ENCODE measurements at places on chromosomes 1 and 21.

DNA sequence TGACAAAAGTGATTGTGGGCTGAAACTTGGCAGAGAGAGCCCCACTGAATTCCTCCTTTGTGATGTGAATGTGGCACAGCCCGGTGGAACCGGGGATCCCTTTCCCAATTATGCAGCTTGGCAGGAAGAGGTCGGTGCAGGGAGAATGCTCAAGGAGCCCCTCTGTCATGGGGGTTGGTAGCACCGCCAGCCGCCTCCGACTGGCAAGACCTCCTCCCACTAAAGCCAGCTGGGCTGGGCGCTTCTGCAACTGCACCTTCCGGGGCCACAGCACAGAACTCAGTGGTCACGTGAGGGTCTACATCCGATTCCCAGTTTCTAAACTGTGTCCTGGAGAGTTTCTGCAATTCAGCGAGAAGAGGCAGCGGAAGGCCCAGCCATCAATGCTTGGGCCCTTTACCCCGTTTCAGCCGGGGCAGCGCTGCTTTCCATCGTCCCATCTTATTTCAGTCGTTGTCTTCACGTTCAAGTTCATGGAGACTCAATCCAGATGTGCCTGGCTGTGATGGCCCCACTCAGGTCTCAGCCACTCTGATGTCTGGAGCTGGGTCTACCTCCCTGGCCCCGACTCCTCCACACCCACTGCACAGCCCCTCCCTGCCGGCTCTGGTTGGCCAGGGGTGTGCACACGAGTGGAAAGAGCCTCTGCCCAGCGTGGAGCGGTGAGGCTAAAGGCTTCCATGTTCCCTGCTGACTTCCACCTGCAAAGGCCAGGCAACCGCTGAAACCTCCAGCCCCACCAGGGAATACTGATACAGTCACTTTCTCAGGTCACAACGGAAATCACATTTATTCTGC is 39.8 kb upstream of the FHAD1 start:
- no peak for DNase-seq

- no peak for DNase-seq
Measured at GRCh38 chr1:163163163-163163562, 39.6 kb downstream of the RGS5 start.

- no peak for DNase-seq
Measured at GRCh38 chr1:33410091-33410701, 20.7 kb downstream of the PHC2 start.

GRCh38 chr1:62905309-62905708 is 121.4 kb downstream of the ATG4C start:
- DNase-seq: no peak

GRCh38 chr21:42063191-42063570 is 7.9 kb upstream of the UMODL1 start:
- DNase-seq: no peak

- DNase-seq: no peak
Measured at GRCh38 chr1:66271216-66271903, 262.6 kb upstream of the SGIP1 start.

- DNase-seq: no peak
Measured at GRCh38 chr1:153190373-153190772, 12.9 kb upstream of the LELP1 start.

DNA sequence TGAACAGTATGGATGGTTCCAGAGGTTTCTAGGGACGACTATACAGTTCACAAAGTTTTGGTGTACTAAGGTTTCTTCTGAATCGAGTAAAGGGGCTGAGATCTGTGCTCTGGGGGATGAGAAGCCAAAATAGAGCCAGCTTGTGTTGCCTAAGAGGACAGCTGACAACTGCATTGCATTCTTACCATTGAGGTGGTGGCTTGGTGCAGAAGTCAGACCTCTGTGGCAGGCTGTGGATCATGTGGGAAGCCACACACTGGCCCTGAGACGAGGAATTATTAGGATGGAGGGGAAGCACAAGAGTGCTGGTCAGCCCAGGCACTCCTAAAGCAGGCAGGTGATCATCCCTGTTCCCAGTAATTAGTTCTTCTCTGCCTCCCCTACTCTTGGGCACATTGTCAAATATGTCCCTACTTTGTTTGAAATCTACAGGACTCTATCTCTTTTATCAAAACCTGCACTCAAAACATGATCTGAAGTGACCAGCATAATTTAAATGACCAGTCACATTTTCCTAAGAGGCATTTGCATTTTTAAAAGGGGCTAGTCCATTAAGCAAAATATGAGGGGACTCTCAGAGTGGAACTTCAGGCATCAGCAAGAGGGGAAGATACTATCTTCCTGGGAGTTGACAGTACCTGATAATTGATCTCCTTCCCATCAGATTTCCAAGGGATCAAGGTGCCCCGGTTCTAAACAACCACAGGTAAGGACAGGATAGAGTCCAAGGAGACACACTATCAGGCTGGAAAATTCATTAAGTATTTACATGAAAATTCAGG is at the start of gene FCRLB:
Gene FCRLB (plus strand): TSS at position 589 of the 782 bp plus-strand sequence. CDS start 1,129 bp downstream, outside the sequence.
- no peak for DNase-seq

GRCh38 chr1:226199971-226200370 is 13.4 kb upstream of the ACBD3 start:
- DNase-seq: no peak

GRCh38 chr1:21665711-21666575 is 3.2 kb downstream of the RAP1GAP start:
- DNase-seq: peak; percentile 66

- no peak for DNase-seq
Measured at GRCh38 chr1:190022709-190023108, 455.0 kb downstream of the BRINP3 start.

GRCh38 chr1:6045110-6045502 is 582 bp upstream of the KCNAB2 start:
- DNase-seq: no peak

GRCh38 chr1:21764615-21765423 is 18.1 kb downstream of the USP48 start:
- DNase-seq: no peak

All from dorsolateral prefrontal cortex (tissue), 122 donors.